ENCODE measurements at places on chromosomes 16 and 17.
A peak's percentile ranks its signal among the peaks of the same experiment; 100 is the strongest.

- ATAC-seq, result no peak
Measured at GRCh38 chr17:67491681-67492024, 114.6 kb downstream of the PITPNC1 start.

DNA sequence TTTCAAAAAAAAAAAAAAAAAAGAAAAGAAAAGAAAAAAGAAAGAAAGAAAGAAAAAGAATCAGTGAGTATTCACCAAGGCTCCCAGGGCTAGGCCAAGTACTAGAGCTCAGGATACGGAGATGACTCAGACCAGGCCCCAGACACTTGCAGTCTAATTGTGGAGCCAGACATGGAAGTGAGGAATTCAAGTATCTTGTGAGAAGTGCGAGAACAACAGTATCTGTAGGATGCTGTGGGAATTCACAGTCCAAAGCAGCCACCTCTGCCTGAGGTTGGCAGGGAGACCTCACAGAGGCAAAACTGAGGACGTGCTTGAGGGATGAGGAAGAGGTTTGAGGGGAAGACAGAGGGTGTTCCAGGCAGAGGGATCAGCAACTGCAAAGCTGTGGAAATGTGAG is 14.0 kb upstream of the ALDOA start:
- ATAC-seq, result no peak

- ATAC-seq, result no peak
Measured at GRCh38 chr16:77738706-77739558, 16.6 kb downstream of the NUDT7 start.

- ATAC-seq, result peak; percentile 47
Measured at GRCh38 chr16:79874391-79874790, 273.9 kb upstream of the MAF start.

DNA sequence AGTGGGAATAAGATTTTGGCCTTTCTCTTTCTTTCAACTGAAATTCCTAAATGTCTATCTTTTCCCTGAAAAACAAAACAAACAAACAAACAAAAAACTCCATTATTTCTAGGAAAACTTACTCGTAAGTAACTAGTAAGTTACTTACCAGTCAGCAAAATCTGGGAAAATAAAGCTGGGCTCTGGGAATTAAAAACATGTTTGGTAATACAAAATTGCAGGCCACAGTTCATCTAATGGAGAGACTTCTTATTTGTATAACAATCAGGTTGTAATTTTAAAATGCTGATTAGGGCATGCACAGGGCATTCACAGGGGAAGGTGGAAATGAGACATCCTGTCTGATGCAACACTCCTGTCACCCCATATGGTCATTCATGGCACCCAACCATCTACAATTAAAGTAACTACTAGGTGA is 3.8 kb upstream of the WIPI1 start:
- no peak for ATAC-seq

Measured in gastroesophageal sphincter (tissue), 4 donors.